ENCODE measurements at places on chromosomes 7 and 10. TPM values are rescaled to one million over a fixed set of nuclear protein-coding genes. Genes with fewer than 3 reads are reported as not detected.

DNA sequence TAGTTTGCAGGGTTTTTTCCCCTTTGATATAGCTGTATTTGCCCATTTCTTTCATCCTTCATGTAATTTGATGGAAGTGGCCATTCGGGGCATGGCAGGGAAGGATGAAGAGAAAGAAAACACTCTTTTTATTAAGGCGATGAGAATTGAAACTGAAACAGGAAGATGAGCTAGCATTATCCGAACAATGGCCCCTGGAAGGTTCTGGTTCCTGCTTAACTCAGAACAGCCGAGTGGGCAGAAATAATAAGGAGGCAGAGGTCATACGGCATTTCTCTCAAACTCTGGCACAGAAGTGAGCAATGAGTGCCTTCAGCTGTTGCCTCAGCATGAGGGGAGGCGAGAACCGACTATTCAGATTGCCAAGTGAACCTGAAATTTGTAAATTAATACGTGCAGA, 113.2 kb upstream of the MYO3A start:
- DNase-seq, result no peak

GRCh38 chr7:7908622-7909145, 59.9 kb upstream of the GLCCI1 start:
- no peak for DNase-seq

The RARRES2 gene
- 305 TPM for total RNA-seq

DNA sequence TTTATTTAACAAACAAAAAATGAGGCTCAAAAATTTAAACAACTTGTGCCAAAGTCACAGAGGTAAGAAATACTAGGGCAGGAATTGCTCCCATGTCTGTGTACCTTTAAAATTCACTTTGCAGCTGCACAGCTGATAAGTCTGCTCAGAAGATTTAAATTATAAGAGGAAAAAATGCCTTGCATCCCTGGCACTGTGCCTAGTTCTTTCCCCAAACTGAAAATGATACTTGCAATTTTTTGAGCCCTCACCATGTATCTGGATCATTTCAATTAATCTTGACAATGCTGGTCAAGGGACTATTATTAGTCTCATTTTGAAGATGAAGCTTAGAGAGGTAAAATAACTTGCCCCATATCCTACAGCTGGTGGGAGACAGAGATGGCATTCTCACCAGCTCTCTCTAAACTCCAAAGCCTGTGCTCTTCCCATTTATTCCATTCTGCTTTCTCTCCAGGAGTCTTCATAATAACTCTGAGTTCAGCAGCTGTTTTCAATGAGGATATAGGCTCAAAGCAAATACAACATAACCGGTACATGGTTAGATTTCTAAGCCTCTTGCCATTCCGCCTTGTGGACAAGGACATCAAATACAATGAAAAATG, 350.5 kb upstream of the LRRTM3 start:
- no peak for DNase-seq

The ERVW-1 gene
- total RNA-seq, result not detected

The SMO gene
- 22.1 TPM for total RNA-seq

DNA sequence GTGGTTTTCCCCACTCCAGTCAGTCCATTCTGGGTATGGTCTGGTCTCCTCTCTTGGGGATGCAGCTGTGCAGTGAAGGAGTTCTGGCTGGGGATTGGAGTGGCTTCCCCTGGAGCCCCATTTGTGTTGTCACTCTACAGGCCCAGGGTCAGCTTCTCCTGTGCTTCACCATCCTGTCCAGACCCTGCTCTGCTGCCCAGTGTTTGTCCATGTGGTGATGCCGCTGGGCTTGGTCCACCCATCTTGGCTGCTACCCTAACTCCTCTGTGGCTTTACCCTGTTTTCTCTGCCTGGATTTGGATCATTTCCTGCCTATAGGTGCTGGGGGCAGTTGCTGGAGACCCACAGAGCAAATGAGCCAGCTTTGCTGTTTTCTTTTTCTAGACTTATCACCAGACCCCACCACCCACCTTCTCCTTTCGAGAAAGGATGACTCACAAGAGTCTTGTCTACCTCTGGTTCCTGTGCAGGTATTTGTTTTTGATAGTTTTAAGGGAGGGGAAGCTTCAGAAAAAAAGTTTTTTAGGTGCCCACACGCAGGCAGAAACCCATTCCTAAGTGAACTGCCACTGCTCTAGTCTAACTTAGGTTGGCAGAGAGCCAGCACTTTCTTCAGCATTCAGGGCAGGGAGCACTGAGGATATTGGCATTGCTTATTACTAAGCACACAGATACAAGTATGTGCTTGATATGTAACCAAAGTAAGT, 8.5 kb downstream of the ZDHHC16 start:
- no peak for DNase-seq

The LHPP gene
- total RNA-seq, result 20.1 TPM

The GALNT11 gene
- total RNA-seq, result 46.9 TPM

The PVRIG gene
- total RNA-seq, result 1.7 TPM

DNA sequence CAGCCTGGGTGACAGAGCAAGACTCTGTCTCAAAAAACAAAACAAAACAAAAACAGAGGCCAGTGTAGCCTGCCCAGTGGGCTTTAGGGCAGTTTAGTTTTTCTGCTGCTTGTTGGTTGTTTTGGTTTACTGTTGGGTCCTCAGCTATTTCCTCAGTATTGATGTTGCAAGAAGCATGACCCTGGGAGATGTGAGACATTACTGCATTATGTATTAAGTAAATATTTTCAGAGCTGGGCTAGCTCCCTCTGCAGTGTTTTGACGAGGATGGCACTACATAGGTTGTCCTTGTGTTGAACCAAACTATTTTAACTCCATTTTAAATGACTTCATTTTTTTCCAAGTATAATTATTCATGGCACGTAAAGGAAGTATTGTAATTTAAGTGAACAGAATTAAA, 4.8 kb downstream of the AKAP9 start:
- DNase-seq, result no peak

The FAM25C gene
- total RNA-seq, result not detected

The CHPF2 gene
- 28.0 TPM for total RNA-seq

DNA sequence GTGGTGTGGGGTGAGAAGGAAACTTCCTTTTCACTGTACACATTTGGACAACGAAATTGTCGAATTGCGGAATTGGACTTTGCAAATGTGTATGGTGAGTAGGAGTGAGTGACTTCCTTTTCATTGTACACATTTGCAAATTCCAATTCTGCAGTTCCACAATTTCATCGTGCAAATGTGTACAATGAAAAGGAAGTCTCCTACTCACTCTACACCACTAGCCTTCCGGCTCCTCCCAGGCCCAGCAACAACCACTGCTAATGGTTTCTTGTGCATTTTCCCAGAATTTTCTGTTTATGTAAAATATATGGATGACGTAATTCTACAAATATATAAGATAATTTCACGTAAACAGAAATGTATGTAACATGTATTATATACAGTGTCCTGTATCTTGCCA, 118.5 kb downstream of the ARL4A start:
- DNase-seq, result no peak

DNA sequence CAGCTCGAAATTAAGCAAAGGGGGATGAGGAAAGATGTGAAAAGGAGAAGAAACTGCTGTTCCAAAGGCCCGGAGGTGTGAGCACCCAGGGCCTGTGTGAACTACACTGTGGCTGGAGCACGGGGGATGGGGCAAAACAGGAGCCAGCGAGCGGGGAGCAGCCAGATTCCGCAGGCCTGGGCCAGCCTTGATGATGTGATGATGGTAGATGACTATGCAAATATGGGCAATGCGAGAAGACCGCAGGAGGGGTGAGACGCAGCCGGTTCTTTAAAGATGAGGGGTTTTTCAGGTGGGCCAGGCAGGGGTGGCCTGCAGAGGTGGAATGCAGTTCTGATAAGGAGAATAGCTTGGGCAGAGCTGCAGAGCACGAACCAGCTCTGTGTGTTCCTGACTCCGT, 61.5 kb downstream of the LANCL2 start:
- DNase-seq, result peak; percentile 34

The PAPOLB gene
- total RNA-seq, result not detected

DNA sequence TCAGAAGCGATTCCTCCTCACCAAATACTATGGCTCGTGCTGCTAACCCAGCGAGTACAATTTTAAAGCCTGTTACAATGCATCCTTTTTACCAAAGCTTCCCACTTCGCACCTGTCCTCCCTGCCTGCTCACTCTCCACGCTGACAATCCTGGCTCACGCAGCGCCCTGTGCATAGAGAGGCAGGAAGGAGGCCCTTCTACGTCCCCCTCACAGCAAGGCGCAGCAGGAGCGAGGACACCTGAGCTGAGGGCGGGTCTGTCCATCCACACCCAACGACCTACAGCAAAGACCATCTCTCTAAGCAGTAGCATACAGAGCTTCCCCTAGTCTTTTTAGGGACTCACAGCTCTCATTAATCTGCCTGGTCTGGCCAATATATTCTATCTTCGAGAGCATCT, 46.0 kb downstream of the MKI67 start:
- DNase-seq, result no peak

DNA sequence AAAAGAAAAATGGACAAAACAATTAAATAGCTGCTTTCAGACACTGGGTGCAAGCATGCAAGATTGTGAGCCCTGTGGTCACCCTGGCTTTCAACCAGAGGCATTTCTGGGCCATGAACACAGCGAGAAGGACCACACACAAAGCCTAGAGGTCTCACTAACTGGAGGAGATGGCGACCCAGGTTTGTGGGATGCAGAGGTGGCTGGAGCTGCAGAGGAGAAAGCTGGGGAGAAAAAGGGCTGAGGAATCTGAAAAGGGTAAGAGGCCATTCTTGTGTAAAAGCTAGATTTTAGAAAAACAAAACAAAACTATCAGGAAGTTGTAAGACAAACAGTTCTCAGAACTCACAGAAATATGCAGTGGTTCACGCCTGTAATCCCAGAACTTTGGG, 30.1 kb upstream of the PTPRN2 start:
- DNase-seq, result no peak

DNA sequence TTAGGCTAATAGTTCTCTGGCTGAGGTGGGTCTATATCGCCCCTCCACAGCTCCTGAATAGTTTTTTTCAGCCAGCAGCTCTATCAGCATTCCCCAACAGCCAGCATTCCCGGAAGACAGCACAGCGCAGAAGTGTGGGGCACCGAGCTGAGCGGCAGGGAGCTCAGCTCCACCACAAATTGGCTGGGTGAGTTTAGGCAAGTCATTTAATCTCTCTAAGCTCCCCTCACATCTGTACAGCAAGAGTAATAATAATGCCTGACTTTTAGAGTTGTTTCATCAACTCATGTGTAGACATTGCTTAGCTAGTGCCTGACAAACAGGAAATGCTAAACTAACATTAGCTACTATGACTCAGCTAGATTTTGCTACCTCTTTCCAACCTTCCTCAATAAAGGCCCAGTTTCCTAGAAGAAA, 247.9 kb upstream of the PTN start:
- no peak for DNase-seq

- DNase-seq, result no peak
Measured at GRCh38 chr7:39372383-39372782, 193.8 kb upstream of the YAE1 start.

DNA sequence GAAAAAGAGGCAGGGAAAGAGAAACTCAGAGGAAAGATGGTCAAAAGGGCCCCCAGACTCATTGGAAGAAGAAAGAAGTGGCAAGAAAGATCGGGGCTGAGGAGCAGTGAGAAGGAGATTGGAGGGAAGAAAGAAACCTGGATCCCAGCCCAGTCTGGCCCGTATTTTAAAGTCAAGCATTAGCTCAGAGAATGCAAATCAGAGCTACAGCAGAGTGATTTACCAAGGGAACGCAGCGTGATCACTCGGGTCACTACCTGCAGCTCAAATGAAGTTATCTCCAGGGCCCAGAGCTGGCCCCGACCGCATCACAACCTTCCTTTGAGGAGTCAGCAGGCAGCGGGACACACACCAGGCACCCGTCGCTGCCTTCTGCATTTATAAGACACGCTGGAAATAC, 72.8 kb downstream of the CARD11 start:
- no peak for DNase-seq

The RSBN1L gene
- 11.3 TPM for total RNA-seq

GRCh38 chr10:30755441-30755953, 125.9 kb upstream of the LYZL2 start:
- no peak for DNase-seq

- no peak for DNase-seq
Measured at GRCh38 chr10:33335801-33336581, 1.5 kb upstream of the NRP1 start.

DNA sequence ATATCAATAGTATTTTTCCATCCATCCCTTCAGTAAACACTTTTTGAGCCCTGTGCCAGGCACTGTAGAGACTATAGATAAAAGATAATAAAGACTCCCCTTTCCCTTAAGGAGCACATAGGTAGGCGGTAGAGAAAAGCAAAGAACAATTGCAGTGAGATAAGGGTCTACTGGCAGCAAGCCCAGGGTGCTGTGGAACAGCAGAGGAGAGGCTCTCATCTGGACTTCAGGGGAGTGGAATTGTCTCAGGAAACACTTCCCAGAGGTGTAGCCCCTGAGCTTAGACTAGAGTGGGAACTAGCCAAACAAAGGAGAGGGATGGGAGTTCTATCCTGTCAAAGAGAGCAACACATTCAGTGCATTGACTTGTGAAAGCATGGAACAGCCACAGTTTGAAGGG, 102.0 kb downstream of the NRF1 start:
- no peak for DNase-seq

GRCh38 chr10:6055929-6056328, 6.2 kb downstream of the IL2RA start:
- peak; percentile 25 for DNase-seq

DNA sequence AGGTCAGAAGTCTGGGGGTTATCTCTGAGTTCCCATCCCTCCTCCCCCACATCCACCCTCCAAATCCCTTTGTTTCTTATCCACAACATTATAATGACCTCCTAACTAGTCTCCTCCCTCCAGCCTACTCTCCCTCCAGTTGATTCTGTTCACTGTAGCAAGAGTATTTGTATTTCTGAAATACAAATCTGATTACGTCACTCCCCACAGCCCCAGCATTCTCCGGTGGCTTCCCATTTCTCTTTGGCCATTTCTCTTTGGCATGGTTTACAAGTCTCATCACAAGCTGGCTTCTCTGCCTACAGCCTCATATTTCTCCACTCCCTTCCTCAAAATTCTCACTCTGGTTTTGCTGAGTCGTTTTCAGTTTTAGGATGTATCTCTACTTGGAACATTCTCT, 24.6 kb upstream of the MRPS33 start:
- no peak for DNase-seq

The IDI2 gene
- total RNA-seq, result not detected

DNA sequence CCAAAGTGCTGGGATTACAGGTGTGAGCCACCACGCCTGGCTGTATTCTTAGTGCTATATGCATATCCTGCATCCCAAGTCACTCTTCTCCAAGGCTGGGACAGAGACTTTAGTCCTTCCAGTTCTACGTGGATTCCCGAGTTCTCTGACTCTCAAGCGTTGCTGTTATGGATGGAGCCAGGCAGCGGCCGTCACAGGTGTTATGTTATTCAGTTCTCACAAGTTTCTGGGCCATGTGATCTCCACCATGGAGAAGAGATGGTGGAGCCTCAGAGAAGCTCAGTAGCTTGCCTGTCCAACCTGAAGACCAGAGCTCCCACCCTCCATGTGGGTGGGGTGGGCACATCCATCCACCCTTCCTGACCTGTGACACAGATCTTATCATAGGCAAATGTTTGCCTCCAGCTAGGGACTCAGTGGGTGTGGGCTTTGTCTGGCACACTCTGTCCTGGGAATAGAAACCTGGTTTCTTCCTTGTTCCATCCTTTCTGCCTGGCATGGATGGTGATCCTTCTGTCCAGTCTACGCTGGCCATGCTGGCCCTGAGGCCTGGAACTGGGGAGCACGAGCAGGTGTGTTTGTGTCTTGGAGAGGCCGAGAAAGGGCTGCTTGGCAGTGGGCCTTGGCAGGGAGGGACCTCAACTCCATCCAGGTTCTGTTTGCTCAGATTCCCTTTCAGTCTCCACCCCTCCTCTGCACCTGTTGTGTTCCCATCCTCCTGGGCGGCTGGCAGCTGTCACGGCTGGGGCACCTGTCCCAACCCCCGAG, 55.3 kb downstream of the NEURL1 start:
- no peak for DNase-seq

The ATOH7 gene
- not detected for total RNA-seq

Data from vagina (tissue), 2 donors.